ENCODE measurements at places on chromosomes 7 and 10.

DNA sequence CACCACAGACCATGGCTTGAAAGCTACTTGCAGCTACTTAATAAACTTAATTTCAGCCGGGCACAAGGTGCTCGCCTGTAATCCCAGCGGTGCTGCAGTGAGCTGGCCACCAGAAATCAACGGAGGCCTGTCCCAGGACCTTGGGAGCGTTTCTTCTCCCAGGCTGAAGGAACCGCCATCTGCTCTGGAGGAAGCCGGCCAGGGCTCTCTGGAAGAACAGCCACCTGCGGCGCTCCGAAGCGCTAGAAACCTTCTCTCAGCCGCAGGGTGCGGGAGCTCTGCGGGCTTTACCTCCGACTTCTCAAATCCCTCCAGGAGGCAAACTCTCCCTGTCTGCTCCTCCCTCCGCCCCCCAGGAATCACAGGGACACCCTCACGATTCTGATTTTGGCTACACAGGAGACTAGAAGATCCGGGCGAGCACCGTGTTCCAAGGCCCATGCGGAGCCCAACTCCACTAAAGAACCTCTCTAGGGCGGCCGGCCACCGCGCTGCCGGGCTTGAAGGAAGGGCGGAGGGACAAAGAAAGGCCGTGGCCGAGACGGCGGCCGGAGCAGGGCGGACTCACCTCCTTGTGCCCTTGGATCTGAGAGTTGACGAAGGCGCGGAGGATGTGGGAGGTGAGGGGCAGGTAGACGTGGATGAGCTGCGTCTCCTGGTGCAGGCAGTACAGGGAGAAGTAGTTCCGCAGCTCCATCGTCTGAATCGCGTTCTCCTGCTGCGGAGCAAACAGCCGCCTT is 14.4 kb downstream of the NUDT1 start:
- no peak for DNase-seq

- DNase-seq = no peak
Measured at GRCh38 chr7:97026715-97027426, 2.2 kb upstream of the DLX5 start.

DNA sequence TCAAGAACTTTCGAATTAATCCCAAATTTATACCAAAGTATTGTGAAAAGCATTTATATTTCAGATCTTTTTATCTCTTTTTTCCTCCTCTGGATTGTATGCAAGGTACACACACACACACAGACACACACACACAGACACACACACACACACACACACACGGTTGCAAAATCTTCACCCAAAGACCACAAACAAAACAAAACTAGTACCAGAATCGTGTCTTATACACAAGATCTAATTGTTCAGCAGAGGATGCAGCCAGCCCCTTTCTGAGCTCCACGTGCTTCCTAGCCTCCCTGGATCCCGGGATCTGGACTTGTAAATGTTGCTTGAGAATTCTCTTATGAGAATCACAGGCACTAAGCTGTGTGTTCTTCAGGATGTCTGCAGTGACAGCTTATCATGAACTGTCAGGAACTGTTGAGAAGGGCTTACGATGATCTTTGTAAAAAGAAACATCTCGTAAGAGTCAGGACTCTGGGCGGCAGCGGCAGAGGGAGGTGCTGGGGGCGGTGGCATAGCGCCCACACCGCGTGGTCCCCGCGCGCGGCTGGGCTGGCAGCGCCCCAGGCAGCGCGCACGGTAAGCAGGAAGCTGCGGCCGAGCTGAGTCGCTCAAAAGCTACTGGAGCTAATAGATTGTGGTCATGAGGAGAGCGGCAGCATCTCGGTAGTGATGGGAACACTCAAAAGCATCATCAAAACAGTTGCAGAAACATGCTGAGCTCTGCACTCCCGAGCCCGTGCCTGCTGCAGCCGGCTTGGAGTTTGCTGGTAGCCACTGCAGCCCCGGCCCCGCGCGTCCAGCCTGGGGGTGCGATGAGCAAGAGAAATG is 277.6 kb downstream of the GATA3 start:
- peak; percentile 86 for DNase-seq

DNA sequence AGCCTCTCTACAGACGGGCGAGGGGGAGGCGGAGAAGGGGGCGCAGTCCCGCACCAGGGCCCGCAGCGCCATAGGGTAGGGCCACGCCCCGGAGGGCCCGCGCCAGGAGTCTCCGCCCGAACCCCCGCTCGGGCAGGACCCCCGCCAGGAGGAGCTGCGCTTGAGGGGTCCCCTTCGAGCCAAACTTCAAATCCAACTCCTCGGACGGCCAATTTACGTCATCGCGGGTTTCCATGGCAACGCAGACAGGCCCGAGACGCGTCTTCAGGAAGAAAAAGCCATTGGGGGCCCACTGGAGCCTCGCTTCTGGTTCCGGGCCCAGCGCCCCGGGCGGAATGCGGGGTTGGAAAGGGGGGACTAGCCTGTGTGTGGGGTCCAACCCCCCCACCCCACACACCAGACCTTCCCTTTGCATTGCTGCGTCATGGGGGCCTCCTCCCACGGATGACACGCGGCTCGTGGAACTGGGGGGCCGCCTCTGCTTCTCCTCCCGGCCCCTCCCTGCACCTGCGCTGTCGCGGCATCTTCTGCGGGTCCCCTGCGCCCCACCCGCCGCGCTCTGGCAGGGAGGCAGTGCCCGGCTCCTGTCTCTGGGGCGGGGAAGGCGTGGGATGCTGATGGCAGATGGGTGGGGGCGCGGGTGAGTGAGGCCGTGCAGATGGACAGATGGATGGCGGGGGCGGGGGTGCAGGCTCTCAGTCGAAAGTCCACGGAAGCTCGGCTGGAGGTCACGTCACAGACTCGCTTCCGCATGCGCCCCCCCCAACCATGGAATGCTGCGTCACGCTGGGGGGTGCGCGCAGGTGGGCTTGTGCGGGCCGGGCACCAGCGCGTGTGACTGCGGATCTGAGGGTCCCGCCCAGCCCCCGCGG is 1.2 kb downstream of the CALY start:
- peak; percentile 77 for DNase-seq

GRCh38 chr7:76002822-76003221 is 8.4 kb upstream of the TMEM120A start:
- no peak for DNase-seq

GRCh38 chr7:21305455-21306235 is 122.2 kb upstream of the SP4 start:
- DNase-seq = no peak

DNA sequence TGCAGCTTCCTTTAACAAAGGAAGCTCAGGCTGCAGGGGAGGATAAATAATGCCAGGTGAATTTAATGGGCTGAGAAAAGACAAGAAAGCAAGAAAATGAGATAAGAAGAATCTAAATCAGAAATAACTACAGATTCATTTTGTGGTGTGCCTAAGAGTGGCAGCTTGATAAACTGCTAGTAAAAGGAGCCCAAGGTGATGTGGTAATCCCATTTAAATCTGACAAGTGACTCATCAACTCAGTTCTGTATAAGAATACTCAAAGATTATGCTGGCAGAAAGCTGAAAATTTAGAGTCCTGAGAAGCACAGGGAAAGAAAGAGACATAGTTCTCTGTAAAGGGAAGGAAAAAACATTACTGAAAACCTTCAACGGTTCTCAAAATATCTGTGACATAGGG is 109.4 kb upstream of the PDE1C start:
- no peak for DNase-seq

- DNase-seq = no peak
Measured at GRCh38 chr10:50400694-50401093, 149.4 kb upstream of the ASAH2 start.

- DNase-seq = no peak
Measured at GRCh38 chr10:51770709-51771108, 71.3 kb upstream of the CSTF2T start.

- DNase-seq = no peak
Measured at GRCh38 chr7:150569245-150569955, 2.2 kb downstream of the GIMAP4 start.

GRCh38 chr10:2223548-2224320 is 486.4 kb upstream of the ADARB2 start:
- DNase-seq = no peak

DNA sequence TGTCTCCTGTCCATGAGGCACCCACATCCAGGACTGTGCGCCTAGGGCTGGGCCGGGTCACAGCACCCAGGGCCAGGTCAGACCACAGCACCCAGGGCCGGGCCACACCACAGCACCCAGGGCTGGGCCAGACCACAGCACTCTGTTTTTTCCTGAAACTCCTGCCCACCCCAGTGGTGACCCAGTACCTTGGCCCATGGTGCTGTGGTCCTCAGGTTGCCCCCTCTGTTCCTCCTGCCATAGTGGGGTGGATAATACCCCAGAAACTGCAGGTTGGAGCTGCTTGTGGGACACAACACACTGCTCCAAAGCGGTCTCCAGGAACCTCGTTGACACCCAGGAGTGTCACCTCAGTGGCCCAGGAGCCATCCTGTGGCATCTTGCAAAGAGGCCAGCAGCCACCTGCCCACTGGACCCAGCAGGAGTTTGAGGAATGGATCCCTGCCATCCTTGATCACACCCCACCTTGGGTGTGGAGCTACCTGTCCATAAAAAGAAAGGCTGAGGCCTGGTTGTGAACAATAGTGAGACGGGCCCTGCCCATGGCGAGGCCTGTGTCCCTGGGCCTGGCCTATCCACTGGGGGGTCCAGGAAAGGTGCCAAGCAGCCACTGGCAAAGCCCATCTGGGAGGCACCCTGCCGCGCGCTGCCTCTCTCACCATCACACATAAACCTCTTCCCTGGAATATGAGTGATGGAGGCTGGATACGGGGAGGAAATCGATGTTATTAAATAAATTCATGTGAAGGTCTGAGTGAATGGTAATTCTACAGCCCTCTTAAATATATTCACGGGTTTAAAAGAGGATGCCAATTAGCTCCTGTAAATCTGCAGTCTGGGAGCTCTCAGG is 89.0 kb downstream of the NKX6-2 start:
- no peak for DNase-seq

DNA sequence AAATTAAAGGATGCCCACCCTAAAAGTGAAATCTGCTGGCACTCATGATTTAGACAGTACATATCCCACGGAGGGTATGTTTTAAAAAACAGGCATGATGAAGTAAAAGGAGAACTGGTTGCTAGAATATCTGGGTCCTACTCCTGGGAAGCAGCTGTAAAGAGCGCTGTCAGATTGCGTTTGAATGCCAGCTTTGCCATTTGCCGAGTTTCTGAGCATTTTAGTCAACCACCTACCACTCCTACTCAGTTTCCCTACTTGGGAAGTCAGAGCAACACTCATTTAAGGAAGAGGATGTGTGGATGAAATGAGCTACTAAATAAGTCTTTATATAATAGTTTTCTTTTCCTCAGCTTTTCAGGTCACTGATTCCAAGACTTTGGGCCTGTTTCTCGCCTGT is 1.1 kb upstream of the UMAD1 start:
- DNase-seq = no peak

DNA sequence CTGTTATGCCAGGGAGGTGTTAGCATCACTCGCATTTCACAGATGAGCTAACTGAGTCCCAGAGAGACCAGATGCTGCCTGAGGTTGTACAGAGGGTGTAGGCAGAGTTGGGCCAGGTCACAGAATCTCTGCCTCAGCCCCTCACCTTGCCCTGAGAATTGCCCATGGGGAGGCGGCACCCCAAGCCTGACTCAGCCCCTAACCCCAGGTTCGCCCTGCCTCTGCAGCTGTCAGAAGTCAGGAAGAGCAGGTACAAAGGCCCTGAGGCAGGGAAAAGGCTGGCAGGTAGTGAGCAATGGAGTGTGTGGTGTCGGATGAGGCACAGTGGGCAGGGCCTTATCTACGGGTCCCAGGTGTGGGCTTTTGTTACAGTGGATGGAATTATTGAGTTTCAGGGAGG is 79.4 kb downstream of the MYL10 start:
- DNase-seq = no peak

Data from activated naive CD4-positive, alpha-beta T cell treated with Interleukin-2 at 50 U/mL for 16 hours (primary cell).